Myocyte (in vitro differentiated cells): ENCODE measurements at places on chromosomes 1 and 21.

DNA sequence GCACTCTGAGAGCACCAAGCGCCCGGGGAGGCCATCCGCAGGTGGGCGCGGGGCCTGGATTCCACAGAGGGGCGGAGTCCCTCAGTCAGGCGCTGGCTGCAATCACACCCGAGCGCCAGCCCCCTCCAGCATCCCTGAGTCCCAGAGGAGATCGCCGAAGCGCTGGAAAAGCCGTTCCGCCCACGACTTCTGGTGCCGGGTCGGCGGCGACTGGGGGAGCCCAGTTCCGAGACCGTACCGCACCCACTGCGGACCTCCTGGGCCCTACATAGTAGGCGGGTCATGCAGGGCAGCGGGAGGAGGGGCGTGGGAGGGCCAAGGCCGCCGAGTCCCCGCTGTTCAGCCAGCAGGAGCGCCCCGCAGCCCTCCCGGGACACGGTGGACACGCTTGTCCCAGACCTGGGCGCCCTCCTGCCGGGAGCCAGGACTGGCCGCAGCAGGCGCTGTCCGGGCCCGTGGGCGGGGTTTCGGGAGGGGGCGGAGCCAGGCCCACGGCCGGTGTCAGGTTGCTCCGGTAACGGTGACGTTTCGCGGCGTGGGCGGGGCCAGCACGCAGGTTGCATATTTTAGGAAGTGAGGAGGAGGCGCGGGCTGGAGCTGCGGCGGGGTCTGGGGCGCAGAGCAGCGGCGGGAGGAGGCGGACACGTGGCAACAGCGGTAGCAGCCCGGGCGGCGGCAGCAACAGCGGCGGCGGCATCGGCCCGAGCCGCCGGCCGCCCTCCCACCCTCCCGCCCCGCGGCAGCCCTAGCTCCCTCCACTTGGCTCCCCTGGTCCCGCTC lies at the start of gene ATP1A1:
ATP1A1 (plus strand) TSS at position 594 of the 780 bp plus-strand sequence. CDS start 268 bp downstream, outside the sequence.
- DNase-seq, result peak; percentile 92

- no peak for DNase-seq
Observed at GRCh38 chr1:110107867-110108469, 4.3 kb upstream of the UBL4B start.

GRCh38 chr1:35180776-35181374 lies 12.1 kb downstream of the SFPQ start:
- DNase-seq, result no peak

- peak; percentile 25 for DNase-seq
Observed at GRCh38 chr21:15688016-15688415, 41.8 kb upstream of the USP25 start.

DNA sequence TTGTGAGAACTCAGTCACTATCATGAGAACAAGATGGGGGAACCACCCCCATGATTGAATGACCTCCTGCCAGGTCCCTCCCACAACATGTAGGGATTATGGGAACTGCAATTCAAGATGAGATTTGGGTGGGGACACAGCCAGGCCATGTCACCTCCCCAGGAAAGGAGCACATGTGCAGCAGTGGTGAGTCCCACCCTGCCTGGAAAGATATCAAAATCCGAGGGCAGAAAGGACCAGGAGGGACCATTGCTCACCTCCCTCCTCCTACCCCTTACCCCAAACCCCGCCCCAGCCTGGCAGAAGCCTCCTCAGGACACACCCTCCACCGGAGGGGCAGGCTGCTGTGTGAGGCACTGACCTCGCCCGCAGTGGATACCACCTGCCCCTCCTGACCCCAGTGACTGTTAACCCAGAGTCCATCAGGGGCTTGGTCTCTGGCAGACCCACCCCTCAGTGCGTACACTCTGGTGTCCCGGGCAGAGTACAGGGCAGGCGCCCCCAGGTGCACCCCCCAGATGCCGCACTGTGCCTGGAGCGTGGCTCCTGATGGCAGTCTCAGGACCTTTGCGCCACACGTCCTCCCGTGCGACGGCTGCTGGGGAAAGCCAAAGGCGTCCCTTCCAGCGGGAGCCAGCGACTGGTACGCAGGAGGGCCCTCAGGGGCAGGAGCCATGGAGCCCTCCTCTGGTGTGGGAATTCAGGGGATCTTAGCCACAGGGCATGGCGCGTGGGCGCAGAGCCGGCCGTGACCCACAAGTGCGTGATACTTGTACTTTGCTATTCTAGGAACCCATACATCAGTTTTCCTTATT lies 20.9 kb downstream of the PDXK start:
- DNase-seq, result no peak

DNA sequence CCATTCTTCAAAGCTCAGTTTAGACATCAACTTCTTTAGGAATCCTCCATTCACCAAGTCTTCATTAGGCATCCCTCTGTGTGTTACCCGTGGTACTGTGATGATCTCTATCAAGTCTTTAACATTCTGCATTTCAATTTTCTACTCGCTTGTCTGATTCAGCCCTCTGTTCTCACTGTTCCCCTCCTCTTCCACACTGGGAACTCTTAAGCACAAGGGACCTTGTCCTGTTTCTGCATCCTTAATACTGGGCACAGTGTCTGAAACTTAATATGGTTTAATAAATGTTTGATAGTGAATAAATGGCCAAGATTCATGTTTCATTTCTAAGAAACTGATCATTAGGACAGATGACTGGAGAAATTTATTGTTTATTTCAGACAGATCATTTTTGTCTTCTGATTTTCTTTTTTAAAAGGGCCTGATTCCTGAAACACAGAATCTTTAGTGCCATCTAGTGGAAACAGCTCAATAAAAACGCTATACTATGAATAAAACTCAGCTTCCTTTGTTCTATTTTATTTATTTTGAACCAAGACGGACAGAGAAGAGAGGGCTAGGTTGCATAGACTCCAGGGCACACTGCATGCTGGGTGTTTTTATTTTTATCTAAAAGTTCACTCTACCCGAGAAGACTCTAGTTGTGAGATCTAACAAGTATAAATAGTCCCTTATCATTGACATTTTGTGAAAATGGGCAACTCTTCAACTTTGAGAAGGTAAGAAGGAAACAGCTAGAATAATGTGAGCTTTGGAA lies 7.0 kb upstream of the TRIM45 start:
- peak; percentile 70 for DNase-seq

GRCh38 chr1:107095647-107096046 lies 39.2 kb downstream of the PRMT6 start:
- DNase-seq, result no peak

DNA sequence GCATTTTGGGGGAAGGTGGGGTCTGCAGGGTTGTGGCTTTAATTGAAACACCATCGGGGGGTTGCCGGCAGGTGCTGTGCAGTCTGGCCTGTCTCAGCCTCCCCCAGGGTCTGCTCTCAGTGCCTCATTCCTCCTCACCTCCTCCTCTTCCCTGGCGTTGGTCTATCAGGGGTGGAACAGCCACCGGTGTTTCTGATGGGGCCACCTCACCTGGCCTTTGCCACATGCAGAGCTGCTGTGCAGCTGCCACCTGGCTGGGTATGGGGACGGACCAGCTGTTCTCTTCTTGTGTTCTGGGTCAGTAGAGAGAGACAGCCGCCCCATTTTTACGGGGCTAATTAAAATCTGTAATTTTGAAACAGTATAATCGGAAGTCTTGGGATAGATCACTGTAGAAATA lies 53.9 kb downstream of the SPSB1 start:
- no peak for DNase-seq

DNA sequence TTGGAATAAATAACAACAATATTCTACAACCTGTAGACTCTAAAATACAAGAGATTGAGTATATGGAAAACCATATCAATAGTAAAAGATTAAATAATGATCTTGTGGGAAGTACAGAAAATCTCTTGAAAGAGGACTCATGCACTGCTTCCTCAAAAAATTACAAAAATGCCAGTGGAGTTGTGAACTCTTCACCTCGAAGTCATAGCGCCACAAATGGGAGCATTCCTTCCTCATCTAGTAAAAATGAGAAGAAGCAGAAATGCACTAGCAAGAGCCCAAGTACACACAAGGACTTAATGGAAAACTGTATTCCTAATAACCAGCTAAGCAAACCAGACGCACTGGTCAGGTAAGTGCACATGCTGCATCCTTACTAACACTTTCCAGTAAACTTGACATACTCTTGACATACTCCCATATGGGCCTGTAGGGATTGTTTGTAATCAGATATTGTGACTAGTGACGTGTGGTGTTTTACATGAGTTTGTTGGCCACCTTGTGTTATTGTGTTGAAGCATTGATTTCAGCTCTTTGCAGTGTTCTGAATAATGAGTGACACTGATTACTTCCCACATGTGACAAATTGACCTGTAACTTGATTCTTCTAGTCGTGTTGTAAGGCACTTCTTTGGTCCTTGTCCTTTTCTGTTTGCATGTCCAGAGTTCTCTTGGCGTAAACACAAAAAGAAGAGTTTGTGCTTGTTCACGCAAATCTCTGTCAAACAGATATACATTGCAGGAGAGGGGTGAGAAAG lies 28.0 kb downstream of the MACO1 start:
- no peak for DNase-seq

- DNase-seq, result no peak
Observed at GRCh38 chr1:210252621-210253051, 20.0 kb downstream of the SERTAD4 start.

GRCh38 chr1:165883056-165883455 lies 55.6 kb downstream of the UCK2 start:
- DNase-seq, result no peak

- DNase-seq, result no peak
Observed at GRCh38 chr1:113133038-113133437, 60.0 kb downstream of the LRIG2 start.

GRCh38 chr1:222454186-222454585 lies 93.7 kb downstream of the HHIPL2 start:
- no peak for DNase-seq

GRCh38 chr1:201539561-201540431 lies 869 bp downstream of the NAV1 start:
- peak; percentile 86 for DNase-seq

GRCh38 chr1:153350321-153350957 lies 1.8 kb upstream of the PGLYRP4 start:
- DNase-seq, result no peak

GRCh38 chr1:30696831-30697230 lies 26.6 kb downstream of the MATN1 start:
- DNase-seq, result no peak

GRCh38 chr1:192439373-192440025 lies 122.7 kb downstream of the RGS21 start:
- peak; percentile 24 for DNase-seq

GRCh38 chr1:27145934-27146354 lies 9.0 kb downstream of the SLC9A1 start:
- DNase-seq, result peak; percentile 81
